ENCODE measurements at places on chromosomes 13 and 19.

GRCh38 chr19:13078897-13079541 is 23.6 kb downstream of the LYL1 start:
- DNase-seq = no peak

DNA sequence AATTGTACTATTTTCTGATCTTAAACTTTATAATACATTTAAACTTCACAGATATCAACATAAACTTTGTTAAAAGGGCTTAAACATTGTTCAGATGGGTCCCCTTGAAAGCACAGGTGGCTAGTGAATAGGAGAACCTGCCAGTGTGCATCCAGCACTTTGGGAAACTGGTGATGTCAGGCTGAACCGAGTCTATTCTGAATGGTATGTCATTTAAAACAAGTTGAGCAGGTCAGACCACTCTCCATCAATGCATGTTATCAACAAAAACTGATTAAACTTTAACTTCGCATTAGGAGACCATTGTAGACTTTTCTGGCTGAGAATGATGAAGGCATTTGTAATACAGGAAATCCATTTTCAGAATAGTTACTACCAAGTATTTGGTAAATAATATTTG is 50.1 kb upstream of the FREM2 start:
- no peak for DNase-seq

- peak; percentile 82 for DNase-seq
These were observed 5.5 kb downstream of the IER2 start for GRCh38 chr19:13155472-13156359.

- DNase-seq = no peak
These were observed at the start of gene PCDH9 for GRCh38 chr13:67229481-67230403. PCDH9 (minus strand) TSS chr13:67230336; CDS start chr13:67228440, 1,896 bp downstream.

- no peak for DNase-seq
These were observed 81.6 kb upstream of the TM9SF2 start for GRCh38 chr13:99419591-99420243.

GRCh38 chr13:95367309-95367843 is 66.1 kb upstream of the ABCC4 start:
- no peak for DNase-seq

GRCh38 chr13:100130930-100131511 is 42.1 kb downstream of the PCCA start:
- DNase-seq = no peak

DNA sequence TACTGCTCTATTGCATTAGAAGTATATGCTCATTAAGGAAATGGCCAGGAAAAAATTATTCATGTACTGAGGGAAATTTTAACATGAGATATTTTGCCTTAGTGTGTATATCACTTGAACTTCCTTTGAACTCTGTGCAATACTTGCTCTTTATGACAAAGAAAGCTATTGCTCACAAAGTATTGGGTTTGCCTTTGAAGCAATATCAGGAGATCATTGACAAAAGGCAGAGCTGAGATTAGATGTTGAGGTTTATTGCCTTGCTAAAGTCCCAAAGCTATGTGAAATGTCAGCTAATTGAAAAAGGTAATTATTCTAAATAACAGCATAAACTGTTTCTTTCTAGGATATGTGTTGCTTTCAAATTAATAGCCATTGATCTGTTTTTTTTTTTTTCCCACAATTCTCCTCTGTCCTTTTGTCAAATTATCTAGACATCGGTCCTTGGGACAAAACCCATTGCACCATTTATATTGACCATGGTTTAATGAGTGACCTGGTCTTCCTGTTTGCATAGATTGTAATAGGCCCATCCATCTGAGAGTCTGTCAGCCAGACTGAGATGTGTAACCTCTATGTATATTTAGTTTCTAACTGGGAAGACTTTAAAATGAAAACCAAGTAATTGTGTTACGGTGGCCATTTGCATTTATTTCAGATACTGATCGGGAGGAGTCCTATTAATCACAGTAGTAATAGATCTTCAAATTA is 752.7 kb upstream of the GPC6 start:
- no peak for DNase-seq

- no peak for DNase-seq
These were observed 46.8 kb downstream of the TEX26 start for GRCh38 chr13:30978981-30979956.

GRCh38 chr13:28659621-28659970 is 666 bp downstream of the POMP start:
- peak; percentile 52 for DNase-seq

GRCh38 chr13:25281935-25282332 is 5.4 kb downstream of the MTMR6 start:
- no peak for DNase-seq

GRCh38 chr19:55621673-55622231 is 2.6 kb downstream of the ZNF784 start:
- no peak for DNase-seq

GRCh38 chr13:51624695-51625345 is 40.6 kb downstream of the WDFY2 start:
- no peak for DNase-seq

DNA sequence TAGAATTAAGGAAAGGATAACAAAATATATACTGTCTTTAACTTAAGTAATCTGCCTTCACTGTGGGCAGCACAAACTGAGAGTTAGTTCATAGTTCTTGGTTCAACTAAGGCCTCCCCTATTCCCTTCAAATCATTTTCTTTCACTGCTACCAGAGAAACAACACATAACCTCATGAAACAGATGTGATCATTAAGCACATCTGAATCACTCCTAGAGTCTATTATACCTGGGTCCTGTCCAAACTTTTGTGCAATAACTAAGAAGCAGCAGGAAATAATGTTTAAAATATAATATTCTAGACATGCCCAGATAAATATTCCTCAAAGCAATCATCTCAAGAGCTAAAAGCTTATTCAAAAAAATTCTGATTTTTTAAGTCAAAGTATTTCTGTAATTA is 62.9 kb downstream of the ZC3H13 start:
- DNase-seq = peak; percentile 81

- no peak for DNase-seq
These were observed 473 bp downstream of the TMIGD2 start for GRCh38 chr19:4301590-4302242.

DNA sequence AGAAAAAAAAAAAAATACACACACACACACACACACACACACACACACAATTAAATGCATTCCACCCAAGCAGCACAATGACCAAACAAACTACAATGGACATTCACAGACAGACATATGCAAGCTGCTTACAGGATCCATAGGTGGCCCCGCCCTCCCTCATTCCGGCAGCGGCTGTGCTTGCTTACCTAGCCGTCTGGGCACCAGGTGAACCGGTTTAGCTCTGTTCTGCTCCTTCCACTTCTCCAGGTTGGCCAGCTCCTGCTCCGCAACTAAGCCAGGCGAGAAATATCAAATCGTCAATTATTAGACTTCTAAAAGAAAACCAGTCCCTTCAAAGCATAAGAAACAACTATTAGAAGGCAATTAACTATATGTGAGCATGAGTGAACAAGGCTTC is 23.1 kb downstream of the EPSTI1 start:
- DNase-seq = no peak

Measured in astrocyte of the spinal cord (primary cell).